NCI-H446 treated with DMSO at 0.1 percent for 48 hours (cell line): ENCODE measurements at places on chromosomes 3 and 15.

DNA sequence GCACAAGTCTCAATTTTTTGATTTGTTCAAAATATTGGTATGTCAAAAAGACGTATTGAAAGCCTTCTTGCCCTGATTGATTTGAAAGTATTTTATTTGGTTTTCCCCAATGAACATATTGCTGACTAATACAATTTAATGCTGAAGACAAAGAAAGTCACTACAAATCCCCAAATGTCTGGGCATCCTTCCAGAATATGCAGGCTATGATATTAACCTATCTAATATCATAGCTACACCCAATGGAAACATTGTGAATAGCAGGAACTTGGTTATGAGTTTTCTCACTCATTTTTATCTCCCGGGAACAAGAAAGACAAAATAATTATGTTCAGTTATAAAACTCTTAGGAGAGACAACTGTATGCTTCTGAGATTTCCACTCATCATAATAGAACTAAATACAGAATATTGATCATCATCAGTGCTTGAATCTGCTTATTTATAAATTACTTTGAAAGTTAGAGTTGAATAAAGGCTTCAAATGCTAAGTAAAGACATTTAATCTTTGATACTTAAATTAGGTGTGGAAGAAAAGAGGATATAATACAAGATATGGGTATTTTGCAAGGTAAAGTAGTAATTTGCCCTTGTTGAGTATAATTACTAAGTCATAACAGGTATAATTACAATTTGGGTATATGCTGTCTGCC is 483.9 kb downstream of the RBMS3 start:
- peak; percentile 80 for DNase-seq

DNA sequence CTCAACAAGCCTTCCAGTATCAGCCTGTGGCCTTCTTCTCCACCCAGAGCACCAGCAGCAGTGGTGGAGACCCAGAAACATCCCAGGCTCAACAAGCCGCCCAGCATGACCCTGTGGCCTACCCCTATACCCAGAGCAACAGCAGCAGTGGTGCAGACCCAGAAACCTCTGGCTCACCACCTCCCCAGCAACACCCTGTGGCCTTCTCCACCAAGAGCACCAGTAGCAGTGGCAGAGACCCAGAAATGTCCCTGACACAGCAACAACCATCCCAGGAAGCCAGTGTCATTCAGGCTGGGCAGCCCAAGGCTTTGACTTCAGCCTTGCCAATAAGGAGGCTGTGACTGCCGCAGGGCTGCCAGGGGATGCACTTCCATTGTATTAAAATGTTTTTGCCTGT is 16.3 kb upstream of the EMC3 start:
- no peak for DNase-seq

GRCh38 chr3:126316031-126316461 is 41.2 kb downstream of the KLF15 start:
- no peak for DNase-seq

DNA sequence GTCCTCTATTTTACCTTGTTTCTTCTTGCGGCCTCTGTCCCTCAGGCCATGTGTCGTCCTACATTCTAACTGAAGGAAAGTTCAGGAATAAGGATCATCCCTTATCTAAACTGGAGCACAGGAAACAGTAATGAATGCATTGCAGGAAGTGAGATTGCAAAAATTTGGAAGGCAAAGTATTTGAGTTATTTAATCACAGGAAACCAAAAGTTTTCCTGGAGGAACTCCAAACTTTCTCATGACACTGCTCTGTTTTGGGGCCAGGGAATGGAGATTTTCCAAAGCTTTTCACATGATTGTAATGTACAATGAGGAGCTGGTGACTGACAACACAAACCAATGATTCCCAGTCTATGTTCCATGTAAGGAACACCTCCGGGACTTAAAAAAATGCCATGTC is 57.8 kb upstream of the PLSCR4 start:
- no peak for DNase-seq

DNA sequence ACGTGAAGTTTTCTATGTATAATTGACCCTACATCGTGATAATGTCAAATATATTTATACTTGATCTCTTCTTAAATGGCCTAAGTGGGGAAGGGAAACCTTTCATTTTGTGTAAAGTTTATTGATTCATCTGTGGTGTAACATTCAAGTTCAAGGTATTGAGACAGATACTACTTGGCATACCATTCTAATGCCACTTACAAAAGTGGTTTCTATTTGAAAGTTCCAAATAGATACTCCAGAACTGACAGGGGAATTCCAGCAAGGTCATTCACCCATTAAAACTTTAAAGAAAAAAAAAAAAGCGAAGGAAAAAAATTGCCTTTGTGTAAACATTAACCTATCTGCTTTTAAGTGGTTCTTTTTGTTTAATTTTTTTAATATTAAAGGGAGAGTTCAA is 45.3 kb upstream of the MAP3K13 start:
- no peak for DNase-seq

- no peak for DNase-seq
Observed at GRCh38 chr3:77236118-77236517, 196.2 kb downstream of the ROBO2 start.

- no peak for DNase-seq
Observed at GRCh38 chr3:198079771-198080520, 119.9 kb downstream of the LMLN start.

GRCh38 chr15:99154271-99154670 is 49.4 kb downstream of the SYNM start:
- DNase-seq = no peak

GRCh38 chr3:177300039-177300833 is 103.0 kb upstream of the TBL1XR1 start:
- DNase-seq = no peak

DNA sequence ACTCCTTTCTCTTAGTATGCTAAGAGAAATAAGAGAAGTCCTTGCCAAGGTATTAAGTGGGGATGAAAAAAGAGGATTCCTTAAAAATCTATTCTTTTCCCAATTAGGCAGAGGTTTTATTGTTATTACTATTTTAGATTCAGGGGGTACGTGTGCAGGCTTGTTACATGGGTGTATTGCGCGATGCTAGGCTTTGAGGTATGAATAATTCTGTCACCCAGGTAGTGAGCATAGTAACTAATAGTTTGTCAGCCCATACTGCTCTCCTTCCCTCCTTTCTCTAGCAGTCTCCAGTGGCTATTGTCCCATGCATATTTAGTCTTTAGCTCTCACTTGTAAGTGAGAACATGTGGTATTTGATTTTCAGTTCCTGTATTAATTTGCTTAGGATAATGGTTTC is 83.9 kb downstream of the LEKR1 start:
- DNase-seq = no peak

GRCh38 chr3:58441514-58442450 is 8.2 kb upstream of the PDHB start:
- DNase-seq = no peak

GRCh38 chr3:82423268-82424030 is 662.0 kb upstream of the GBE1 start:
- DNase-seq = no peak

GRCh38 chr15:68930268-68931022 is at the start of gene SPESP1:
Gene SPESP1 (plus strand): TSS chr15:68930525. CDS start chr15:68930654, 129 bp downstream.
- DNase-seq = no peak

GRCh38 chr3:78822726-78823125 is 945.1 kb downstream of the ROBO1 start:
- DNase-seq = no peak

DNA sequence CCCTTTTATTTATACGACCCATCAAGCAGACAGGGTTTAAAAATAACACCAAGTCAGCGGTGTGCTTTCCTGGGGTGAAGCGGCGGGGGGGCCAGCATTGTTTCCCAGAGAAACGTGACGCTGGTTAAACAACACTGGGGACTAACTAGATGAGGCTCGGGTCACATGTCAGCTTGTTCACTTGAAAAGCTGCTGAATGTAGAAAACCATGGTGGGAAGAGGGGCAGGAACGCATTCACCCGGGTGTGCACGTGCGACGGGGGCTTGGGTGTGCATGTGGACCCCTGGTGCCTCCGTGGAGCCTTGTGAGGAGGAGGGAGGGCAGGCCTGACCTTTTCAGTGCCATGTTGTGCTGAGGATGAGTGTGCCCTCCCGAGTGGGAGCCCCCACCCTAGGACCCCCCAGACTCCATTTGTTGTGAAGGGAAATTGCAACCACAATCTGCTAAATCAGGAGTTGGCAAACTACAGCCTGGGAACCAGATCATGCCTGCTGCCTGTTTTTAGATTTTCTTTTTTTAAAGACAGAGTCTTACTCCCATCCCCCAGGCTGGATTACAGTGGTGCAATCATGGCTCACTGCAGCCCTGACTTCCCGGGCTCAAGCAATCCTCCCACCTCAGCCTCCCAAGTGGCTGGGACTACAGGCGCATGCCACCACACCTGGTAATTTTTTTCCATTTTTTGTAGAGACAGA is 70.4 kb upstream of the CMTM7 start:
- DNase-seq = no peak

DNA sequence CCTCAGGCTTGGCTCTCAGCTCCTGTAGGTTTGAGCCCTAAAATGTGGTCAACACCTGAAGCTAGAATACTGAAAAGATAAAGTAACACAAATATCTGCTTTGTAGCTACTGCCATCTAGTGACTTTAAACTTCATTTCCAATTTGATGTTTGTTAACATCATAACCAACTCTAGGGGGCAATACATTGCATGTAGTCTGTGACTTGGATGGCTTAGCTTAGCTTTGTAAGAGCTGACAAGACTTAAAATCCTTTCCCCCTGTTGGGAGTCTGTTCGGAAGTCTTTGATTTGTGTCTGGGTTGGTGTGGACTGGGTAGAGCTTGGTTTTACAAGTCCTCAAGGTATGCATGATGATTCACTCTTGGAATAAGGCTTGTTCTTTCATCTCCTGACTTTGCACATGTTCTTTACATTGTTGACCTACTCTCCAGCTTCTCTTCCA is 51.7 kb downstream of the SCN11A start:
- peak; percentile 48 for DNase-seq
